ENCODE measurements at places on chromosomes 2 and 18.

DNA sequence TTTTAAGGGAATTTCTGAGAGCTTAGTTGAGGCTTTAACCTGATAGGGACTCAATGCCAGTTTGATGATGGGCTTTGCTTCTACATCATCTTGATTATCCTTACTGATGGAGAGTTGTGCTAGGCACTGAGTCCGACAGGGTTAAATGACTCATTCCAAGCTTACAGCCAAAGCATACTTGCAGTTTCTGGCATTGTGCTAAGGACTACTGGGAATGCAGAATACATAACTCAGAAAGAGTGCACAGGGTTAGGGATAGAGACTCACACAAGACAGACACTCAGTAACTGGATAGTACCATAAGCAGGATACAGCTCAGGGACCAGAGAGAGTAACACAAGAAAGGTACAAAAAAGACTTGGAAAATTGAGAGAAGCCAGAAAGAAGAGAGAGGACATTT lies 94.1 kb upstream of the SLC14A2 start:
- DNase-seq: no peak

GRCh38 chr18:12485479-12486105 lies 77.9 kb downstream of the PRELID3A start:
- DNase-seq: no peak

DNA sequence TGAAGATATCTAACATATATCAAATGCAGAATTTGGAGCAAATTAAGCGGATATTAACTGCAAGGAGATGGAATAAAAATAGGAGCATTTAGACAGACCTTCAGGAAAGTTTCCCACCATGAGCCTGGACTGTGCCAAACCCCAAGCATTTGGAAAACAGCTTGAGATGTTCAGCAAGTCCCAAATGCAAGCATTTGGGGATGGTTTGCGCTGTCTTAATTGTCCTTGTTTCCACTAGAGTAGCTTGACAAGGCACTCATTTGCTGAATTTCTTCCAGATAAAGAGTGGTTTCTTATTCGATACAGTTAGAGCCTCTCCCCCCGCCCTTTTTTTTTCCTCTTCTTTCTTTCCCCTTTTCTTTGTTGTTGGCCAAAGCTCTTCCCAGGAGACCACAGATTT lies 77.1 kb upstream of the CDC42EP3 start:
- DNase-seq: no peak

- DNase-seq: no peak
These were observed 142.7 kb upstream of the GCFC2 start for GRCh38 chr2:75853436-75853835.

GRCh38 chr2:104852090-104852666 lies 1.7 kb upstream of the POU3F3 start:
- DNase-seq: no peak

- no peak for DNase-seq
These were observed 203.7 kb upstream of the DLGAP1 start for GRCh38 chr18:4658804-4659203.

DNA sequence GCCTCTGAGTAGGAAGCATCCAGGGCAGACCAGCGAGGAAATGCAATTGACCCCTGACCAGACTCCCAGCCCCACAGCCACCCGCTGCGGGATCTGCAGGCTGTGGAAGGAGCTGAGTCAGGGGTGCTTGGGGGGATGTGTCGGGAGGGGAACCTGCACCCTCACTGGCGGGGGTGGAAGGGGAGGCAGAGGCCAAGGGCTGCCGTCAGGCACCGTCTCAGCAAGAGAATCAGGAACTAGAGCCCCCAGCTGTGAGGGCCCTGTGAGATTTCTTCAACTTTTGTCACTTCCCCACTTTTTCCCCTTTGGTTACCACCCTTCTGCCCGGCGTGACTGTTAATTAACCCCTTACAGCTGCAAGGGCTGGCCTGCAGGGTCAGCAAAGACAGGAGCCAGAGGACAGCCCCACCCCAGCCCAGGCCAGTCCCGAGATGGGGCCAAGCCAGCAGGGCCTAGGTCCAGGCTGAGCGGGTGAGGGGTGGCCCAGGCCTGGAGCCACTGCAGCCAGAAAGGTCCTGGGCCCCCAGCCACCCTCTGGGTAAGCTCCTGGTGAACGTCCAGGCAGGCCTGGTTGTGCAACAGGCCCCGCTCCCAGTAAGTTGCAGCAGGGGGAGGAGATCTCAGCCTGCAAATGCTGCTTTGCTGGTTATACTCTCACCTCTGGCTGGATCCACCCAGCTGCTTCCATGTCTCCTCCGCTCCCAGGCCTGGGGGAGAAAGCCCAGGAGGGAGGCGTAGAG lies 147.0 kb upstream of the ID2 start:
- DNase-seq: peak; percentile 5

DNA sequence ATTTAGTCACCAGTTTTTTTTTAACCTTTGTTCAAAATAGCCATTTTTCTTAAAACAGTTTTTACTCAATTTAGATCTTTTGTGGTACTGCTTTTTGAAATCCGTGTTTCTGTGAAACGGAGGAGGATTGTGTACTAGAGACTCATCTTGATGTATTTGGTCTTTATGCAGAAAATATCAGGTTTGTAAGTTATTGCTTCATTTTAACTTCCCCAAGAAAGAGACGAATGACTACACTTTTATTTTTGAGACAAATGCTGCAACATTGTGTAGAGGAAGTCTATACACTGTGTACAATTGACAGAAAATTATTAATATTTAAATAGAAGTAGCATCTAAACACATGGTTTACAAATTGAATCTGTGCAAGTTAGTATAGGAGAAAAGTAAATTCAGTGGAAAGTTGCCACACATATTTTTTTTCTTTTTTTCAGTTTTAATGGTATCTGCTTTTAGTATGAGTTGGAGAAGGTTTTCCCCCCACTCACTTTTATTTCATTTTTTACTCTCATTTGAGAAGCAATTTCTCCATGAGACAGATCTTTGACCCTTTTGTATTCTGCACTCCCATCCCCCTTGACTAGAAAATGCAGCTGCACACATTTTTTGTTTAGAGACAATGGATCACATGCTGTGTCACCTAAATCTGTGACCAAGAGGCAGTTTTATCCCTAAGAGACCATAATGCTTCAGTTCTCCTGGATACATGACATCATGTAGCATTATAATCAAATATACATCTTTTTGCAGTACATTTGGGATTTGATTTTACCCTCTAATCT lies 200.8 kb upstream of the STON1 start:
- DNase-seq: no peak

- DNase-seq: no peak
These were observed 27.4 kb downstream of the ADAM17 start for GRCh38 chr2:9527995-9528787.

DNA sequence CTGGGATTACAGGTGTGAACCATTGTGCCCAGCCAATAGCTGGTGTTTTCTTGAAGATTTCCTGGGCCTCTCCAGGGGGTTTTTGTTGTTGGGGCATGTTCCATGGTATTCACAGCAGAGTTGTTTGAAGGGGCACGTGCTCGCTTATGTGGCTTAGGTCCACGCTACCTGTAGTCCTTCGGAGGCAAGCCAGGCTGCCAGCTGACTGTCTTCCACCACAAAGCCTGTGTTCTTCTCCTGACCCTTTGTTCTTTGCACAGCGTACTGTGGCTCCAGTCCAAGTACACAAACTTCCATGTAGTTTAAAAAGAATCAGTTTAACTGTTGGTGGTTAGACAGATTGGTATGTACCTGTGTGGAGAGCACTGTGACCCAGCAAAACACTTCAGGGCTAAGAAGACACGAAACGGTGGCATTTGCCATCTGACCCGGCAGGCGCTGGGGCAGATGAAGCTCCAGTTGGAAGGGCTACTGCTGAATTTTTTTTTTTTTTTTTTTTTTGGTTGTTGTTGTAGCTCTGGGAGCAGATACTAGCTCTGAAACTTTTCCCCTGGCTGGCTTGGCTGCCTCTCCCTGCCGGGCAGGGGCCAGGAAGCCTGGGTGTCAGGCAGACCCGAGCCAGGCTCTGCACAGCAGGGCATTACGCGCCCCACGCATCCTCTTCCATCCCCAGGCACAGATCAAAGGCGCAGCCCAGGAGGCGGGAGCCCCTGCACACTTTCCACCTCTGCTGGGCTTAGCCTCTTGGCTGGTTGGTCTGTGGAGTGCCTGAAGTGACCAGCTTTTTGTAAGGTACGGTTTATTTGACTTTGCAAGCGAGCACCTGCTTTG lies 5.7 kb downstream of the GREB1 start:
- no peak for DNase-seq

DNA sequence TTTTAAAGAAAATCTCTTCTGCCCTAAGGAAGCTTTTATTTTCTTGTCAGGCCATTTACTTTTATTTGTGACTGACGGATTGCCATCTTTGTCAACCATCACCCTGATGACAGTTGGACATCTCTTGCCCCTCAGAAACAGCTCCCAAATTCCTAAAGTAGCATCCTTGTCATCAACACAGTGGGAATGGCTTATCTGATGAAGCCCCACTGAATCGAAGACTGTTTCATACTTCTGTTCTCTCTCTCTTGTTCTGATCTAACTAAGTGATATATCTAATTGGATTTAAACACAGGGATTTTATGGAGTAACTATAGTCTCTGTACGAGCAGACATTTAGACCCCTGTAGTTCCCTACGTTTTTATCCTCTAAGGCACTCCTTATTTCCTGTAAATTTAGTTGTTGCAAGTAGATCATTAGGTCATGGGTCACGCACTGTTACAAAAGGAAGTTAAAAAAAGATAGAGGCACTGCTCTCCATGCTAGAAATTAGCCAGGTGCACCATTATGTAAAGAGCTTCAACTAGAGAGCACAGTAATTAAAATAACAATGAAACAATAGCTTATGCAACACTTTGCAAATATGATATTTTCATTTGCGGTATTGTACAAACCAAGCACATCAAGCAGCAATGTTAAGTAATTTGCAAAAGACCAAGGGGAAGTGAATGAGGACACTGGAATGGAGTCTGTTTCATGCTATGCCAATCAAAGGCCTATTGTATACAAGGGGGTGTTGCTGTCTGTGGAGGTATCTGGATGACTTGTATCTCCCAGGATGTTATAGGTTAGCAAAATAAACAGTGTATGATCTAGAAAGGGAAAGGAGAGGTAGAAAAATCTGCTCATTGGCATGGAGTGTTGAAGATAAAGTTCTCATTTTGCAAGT lies 284.7 kb downstream of the LRRTM1 start:
- no peak for DNase-seq

DNA sequence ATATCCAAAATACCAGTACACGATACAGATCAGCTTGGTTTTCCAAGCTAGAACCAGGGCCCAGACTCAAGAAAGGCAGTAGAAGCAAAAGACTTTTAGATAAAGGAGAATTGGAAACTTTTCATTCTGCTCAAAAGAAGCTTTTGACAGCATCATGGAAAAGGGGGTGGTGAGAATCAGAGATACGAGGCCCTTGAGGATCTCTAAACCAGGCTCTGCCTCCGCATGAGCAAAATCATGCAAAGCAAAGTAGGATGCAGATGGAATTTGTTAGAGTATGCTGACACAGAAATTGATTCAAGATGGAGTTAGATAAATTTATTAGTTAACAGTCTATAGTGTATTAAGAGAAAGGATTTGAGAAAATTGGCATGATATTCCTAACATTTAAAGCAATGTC lies 39.8 kb downstream of the FAM98A start:
- DNase-seq: no peak

DNA sequence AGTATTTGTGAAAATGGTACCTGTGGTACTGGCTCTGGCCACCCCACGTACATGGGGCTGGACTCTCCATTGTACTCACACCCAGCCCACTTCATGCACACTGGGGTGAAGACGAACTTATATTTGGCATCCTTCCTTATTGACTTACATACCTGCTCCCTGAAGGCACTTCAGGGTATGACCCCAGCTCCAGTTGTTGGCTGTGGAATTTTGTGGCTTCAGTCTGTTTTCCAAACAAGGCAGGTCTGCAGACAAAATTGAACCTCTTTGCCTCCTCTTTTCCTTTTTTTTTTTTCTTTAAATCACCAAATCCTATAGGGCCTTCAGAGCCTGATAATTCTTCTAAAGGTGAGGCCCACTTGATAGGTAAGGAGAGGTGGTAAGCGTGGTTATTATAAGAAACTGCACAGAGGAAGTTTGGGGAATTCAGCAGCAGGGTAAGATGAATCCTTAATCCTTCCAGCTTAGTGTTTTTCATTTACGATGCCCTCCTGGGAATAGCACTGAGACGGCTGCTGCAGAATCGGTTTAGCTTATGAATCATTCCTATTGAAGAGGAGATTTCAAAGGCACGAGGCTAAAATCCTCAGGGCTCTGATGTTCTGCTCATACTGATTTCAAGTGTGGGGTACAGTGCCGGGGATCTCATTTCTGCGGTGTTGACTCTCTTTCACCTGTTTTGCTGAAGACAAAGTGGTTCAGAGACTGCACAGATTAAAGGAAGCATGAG lies 55.2 kb downstream of the KIF5C start:
- DNase-seq: no peak

DNA sequence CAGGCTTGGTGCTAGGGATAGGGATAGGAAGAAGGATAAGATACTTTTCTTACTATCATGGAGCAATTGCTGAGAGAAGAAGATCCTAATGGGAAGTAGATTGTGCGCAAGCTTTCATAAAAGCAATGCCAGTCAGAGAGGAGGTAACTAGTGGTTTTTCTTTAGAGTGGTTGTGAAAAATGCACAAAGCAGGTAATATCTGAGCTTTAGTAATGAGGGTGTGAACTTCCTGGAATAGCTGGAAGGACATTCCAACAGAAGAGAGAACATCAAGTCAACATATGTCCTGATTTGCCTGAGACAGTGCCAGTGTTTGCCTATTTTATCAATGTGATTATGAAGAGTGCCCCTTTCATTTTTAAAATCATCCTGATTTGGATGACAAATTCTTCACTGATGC lies 34.1 kb downstream of the CCBE1 start:
- DNase-seq: no peak

- DNase-seq: no peak
These were observed 253.0 kb downstream of the NCKAP5 start for GRCh38 chr2:133315280-133315679.

- DNase-seq: no peak
These were observed 1361.8 kb upstream of the DDX18 start for GRCh38 chr2:116452651-116453050.

DNA sequence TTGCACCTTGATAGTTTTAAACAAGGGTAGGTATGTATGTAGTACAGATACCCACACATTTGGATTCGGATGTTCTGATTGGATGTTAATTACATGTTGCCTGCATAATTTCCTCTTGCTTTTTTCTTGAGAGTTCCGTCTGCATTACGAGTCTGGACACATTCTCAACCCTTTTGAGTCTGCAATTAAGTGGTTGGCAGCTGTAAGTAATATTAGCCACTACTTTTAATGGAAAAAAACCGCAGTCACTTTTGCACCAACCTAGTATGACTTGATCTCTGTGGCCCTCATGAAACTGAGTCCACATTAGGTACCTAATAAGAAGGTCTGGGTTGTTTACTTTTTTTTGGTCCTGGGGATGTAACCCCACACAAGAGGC lies 217.3 kb downstream of the VAPA start:
- no peak for DNase-seq

- DNase-seq: no peak
These were observed 681.0 kb upstream of the LRRTM4 start for GRCh38 chr2:78202986-78203670.
